Gastroesophageal sphincter (tissue), 4 donors: ENCODE measurements at places on chromosomes 7 and 10. TPM values are rescaled to one million over a fixed set of nuclear protein-coding genes. Genes with fewer than 3 reads are reported as not detected.

Gene ELFN1
- 0.42 TPM for total RNA-seq

Gene MLXIPL
- total RNA-seq: 7.7 TPM

Gene MYPN
- 0.79 TPM for total RNA-seq

Gene LOXL4
- total RNA-seq: 19.1 TPM

Gene ZNF804B
- total RNA-seq: not detected

Gene CDHR3
- 4.3 TPM for total RNA-seq

Gene CC2D2B
- total RNA-seq: 1.7 TPM

Gene PRRT4
- 0.85 TPM for total RNA-seq

Gene TMEM213
- not detected for total RNA-seq

Gene TEX36
- total RNA-seq: not detected

Gene RHOBTB1
- total RNA-seq: 44.0 TPM

Gene EGR2
- total RNA-seq: 1.2 TPM

Gene ADK
- 21.6 TPM for total RNA-seq

Gene ABCF2
- total RNA-seq: 43.1 TPM

Gene UCMA
- total RNA-seq: not detected

Gene LIPF
- not detected for total RNA-seq

Gene MYL10
- total RNA-seq: not detected

Gene CCDC172
- total RNA-seq: not detected

Gene PRR15
- total RNA-seq: not detected

Gene CELF2
- 101 TPM for total RNA-seq

Gene MSMB
- total RNA-seq: not detected

Gene EZH2
- 0.62 TPM for total RNA-seq

Gene C7orf57
- total RNA-seq: not detected

Gene ZNF485
- 4.5 TPM for total RNA-seq

Gene ATRNL1
- total RNA-seq: 19.0 TPM

Gene DCLRE1A
- 9.8 TPM for total RNA-seq

Gene NOBOX
- total RNA-seq: not detected

Gene AGAP9
- 1.6 TPM for total RNA-seq

Gene WDFY4
- 1.6 TPM for total RNA-seq

Gene MYO3A
- total RNA-seq: 0.47 TPM

Gene ATOH7
- 0.35 TPM for total RNA-seq

Gene DBF4
- 7.0 TPM for total RNA-seq

Gene C7orf33
- not detected for total RNA-seq

Gene IFIT1B
- total RNA-seq: not detected

Gene ACTL6B
- 2.2 TPM for total RNA-seq

Gene ARHGEF35
- total RNA-seq: 4.5 TPM

Gene TPST1
- 14.5 TPM for total RNA-seq

Gene OLAH
- 2.2 TPM for total RNA-seq

Gene CALML3
- 19.4 TPM for total RNA-seq

Gene MICALL2
- 6.6 TPM for total RNA-seq

Gene CUZD1
- 0.54 TPM for total RNA-seq

Gene TRPV6
- not detected for total RNA-seq

Gene CPA2
- total RNA-seq: not detected

Gene NUTM2D
- 2.9 TPM for total RNA-seq

Gene PAPOLB
- not detected for total RNA-seq

Gene RBP4
- total RNA-seq: not detected

Gene GDF10
- total RNA-seq: 9.8 TPM

Gene GPC2
- 1.1 TPM for total RNA-seq

Gene SNX13
- 51.6 TPM for total RNA-seq

Gene MAGI2
- 7.8 TPM for total RNA-seq

Gene RPEL1
- not detected for total RNA-seq

Gene UTF1
- total RNA-seq: not detected

Gene FEZF1
- not detected for total RNA-seq

Gene FBXO24
- 1.9 TPM for total RNA-seq

Gene CAMK2B
- total RNA-seq: 0.27 TPM

Gene SEMA3E
- 42.6 TPM for total RNA-seq

Gene CTAGE8
- not detected for total RNA-seq

Gene LDB1
- 56.7 TPM for total RNA-seq
